ENCODE measurements at places on chromosomes 3 and 15.

- DNase-seq: no peak
Observed at GRCh38 chr3:12458901-12459300, 25.4 kb upstream of the TSEN2 start.

DNA sequence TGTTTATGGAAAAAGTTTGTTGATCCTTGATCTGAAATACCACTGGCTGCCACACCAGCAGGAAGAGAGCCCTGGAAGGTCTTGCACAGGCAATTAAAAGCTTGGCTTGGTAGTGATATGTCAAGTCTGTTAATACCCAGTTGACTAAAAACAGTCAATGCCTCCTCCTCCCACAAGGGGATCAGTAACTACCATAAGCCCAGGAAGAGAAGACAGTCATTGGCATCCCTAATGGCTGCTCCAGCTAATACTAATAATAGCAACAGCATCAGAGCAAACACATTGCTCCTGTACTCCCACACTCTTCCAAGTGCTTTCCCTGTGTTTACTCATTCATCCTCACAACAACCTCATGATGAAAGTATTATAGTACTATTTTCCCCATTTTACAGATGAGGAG, 528.6 kb downstream of the TAFA4 start:
- DNase-seq: no peak

GRCh38 chr15:36161771-36162212, 417.6 kb upstream of the CDIN1 start:
- DNase-seq: no peak

DNA sequence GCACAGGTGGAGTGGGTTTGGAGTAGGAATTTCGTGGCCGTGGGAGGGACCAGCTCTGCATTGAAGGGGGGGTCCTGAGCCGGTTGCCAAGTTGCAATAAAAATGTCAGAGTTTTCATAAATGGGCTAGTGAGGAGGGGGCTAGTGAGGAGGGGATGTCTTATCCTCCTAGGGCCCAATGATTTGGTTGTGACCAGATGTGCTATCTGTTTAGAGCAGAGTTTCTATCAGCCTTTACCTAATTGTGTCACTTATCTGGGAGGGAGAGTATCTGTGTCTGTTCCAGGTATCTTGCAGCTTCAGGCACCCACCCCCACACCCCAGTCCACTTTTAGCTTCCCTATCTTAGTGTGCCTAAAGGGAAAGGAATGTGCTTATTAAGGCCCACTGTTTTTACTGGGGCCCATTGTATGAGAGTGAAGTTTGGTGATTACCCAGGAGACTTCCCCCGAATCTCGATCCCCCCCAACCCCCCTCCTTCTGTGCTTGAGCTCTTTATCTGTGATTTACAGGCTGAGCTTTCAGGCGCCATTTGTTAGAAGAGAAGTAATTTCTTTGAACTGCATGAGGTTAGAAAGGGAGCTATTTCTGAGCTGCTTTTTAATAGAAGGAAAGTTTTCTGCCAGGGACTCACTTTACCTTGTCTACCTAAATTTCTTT, 42.6 kb downstream of the PPCDC start:
- DNase-seq: no peak

- no peak for DNase-seq
Observed at GRCh38 chr3:101544161-101544850, 17.4 kb upstream of the TRMT10C start.

DNA sequence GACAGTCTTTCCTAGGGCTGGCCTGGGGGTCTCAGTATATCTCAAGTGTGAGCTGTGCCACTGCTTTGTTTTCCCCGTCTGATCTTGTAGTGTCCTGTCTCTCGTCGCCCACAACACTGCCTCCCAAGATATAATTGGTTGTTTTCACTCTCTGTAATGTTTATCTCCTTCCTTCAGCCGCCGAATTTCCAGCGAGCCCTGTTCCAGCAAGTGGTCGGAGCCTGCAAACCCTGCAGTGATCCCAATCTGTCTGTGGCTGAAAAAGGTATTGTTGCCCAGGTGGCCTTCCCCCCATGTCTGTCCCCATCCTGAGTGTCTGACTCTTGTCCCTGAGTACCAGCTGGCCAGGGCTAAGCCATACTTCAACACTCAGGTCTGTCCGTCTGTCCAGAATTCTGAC, 9.5 kb upstream of the MANF start:
- DNase-seq: peak; percentile 12

DNA sequence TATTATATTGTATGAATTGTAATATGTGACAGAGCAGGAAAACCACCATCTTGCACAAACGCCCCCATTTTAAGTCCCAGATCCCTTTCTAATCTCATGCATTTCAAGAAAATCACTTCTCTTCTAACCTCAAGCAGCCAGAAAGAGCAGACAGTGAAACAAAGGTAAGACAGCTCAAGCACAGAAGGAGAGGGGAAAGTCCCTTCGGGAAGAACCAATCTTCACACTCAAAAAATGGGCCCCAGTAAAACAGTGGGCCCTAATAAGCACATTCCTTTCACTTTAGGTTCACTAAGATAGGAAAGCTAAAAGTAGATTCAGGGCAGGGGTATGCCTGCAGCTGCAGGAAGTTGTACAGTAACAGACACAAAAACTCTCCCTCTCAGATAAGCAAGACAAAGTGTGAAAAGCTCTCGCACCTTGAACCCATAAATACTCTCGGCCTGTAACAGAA, 1268.7 kb downstream of the SI start:
- DNase-seq: no peak

All from activated CD4-positive, CD25-positive, alpha-beta regulatory T cell treated with anti-CD3 and anti-CD28 coated beads, Interleukin-2, amount 50 U/mL, for 72 hours (primary cell).